ENCODE measurements at places on chromosomes 5 and 9.
A peak's percentile ranks its signal among the peaks of the same experiment; 100 is the strongest.

DNA sequence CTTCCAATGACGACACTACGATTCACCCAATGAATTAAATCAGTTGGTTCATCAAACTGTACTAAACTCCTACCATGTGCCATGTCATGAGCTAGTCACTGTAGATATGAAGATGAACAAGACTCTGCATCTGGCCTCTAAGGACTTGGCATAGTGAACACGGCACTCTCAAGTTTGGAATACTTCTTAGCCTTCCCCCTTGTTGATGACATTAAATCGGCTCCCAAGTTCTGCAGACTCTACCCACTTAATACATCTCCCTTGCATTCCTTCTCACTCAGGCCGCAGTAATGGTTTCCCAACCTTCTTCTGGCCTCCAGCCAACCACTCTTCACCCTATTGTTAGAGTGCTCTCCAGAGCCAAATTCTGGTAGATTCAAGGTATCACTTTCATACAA lies 184.7 kb downstream of the MAPKAP1 start:
- no peak for DNase-seq

DNA sequence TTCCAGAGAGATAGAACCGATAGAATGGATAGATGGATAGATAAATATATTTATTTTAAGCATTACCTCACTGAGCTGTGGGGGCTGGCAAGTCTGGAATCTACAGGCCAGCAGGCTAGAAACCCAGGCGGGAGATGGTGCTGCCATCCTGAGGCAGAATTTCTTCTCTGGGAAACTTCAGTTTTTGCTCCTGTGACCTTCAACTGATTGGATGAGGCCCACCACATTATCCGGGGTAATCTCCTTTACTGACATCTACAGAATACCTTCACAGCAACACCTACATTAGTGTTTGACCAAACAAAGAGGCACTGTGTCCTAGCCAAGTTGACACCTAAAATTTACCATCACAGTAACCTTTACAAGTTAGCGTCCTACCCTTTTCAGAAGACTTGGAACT lies 29.2 kb upstream of the TENT4A start:
- DNase-seq, result no peak

GRCh38 chr9:38284039-38284575 lies 108.4 kb upstream of the ALDH1B1 start:
- no peak for DNase-seq

GRCh38 chr5:4990017-4990416 lies 150.1 kb upstream of the ADAMTS16 start:
- DNase-seq, result no peak

GRCh38 chr5:103942587-103943186 lies 380.1 kb upstream of the NUDT12 start:
- no peak for DNase-seq

DNA sequence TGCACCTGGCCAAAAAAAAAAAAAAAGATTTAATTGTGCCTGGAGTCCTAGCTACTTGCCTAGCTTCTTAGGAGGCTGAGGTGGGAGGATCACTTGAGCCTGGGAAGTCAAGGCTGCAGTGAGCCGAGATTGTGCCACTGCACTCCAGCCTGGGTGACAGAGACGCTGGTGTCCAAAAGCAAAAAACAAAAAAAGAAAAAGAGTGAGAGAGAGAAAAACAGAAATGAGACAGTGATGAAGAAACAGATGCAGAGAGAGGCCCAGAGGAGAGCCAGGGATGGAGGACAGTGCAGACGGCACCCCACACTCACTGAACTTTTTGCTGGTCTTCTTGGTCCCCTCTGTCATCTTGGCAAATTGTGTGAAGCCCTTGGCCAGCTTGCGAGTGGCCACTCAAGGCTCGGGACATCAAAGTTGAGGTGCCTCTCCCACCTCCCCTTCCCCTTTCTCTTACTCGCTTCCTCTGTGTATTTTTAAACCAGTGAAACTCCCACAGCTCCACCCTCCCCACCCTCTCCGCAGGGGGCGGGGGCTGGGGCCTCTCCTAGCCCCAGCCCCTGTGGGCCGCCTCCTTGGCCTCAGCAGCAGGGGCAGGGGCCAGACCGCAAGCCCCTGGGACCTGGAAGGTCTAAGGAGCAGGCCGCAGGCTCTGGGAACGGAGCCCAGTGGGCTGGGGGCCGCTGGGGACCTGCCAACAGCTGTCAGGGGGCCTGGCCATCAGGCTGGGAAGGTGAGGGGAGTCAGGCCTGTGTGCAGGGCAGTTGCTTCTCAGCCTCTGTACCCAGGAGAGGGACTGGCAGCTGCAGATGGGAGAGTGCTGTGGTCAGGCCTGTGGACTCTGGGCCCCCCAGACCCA lies at the start of gene SH2D3C:
TSS of gene SH2D3C (minus strand) at position 387 of the 856 bp plus-strand sequence. CDS start at position 348, 39 bp downstream.
- peak; percentile 64 for DNase-seq

DNA sequence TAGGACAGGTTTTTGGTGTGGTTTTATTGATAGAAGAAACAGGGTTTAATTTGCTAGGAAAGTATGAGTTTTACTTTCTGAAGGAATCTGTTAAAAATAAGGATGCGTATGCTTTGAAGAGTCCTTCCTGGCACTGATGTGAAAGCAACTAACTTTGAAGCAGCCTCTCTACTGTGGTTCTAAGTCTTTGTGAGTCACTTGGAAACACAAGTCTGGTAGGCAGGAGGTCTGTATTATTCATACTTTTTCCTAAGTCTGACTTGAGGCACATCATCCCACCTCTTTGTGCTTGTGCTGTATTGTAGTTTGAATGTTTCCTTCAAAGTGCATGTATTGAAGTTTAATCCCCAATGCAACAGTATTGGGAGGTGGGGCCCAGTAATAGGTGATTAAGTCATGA lies 129.0 kb downstream of the TAF11L14 start:
- DNase-seq, result no peak

DNA sequence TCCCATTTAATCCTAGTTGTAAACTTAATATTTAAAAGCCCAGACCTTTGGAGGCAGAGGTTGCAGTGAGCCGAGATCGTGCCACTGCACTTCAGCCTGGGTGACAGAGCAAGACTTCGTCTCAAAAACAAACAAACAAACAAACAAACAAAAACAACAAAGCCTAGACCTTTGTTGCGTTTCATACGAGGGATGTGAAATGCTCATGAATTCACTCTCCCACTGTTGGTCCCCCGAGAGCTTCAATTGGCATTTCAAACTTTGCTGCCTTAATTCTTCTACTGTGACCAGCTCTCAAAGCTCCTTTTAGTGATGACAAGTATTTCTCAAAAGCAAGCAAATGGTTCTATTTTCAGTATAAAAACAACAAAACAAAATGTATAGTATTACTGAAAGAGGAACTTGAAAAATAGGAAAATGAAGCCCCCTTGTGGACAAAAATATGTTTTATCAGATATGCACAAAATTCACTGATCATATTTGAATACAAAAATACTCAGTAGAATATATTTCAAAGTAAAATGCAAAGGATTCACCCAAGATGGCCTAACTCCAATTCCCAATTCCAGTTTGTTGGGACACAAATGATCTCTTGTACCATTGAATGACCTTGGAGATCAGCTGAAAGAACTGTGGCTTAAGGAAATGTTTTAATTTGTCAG lies 140.4 kb downstream of the ESM1 start:
- DNase-seq, result no peak

DNA sequence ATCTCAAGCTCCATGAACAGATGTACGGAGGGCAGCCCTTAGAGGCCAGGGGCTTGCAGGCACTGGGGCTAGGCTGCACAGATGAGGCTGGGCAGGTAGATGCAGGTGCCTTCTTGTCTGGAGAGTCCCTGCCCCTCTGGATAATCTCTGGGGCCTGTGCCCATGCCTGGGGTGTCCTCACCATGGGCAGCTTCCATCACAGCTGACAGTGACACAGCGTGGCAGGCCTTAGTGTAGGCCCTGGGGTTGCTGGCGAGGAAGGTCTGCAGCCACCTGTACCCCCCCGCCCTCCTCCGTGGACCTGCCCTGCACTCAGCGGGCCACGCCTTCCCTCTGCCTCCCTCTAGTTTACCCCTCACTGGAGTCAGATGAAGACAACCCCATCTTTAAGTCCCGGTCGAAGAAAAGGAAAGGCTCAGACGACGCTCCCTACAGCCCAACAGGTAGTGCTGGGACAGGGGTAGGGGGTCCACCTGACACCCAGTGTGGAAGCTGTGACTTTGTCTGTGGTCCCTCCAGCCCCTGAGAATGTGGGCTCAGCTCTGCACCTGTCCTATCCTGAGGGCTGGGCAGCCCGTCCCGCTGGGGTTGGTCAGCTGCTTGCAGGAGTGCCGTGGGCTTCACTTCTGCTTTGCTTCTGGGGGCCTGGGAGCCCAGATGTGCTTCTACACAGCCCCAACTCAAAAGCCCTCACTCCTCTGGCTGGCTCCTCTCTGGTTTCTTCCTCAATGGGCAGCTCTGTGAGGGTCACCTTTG lies 98.4 kb downstream of the PHF2 start:
- no peak for DNase-seq

DNA sequence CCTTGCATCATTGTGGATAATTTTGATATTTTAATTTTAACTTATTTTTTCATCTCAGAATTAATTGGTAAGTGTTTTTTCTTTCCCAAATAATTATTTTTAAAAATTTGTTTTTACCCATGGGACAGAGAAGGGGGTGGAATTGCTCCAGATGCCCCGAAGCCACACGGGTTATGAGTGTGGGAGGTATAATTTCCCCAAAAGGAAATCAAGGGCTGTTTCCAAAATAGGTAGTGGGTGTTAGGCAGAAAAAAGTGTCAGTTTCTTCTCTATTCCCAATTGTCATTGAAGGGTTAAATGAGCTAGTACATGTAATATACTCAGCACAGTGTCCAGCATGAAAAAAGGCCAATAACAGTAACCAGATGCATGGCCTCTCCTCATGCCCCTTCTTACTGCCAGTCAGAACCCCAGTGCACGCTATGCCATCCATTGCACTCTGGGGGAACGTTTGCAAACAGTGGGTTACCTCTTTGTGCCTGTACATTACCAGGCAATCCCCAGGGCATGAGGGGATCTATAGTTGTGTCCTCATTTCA lies 36.4 kb upstream of the ANGPTL2 start:
- no peak for DNase-seq

DNA sequence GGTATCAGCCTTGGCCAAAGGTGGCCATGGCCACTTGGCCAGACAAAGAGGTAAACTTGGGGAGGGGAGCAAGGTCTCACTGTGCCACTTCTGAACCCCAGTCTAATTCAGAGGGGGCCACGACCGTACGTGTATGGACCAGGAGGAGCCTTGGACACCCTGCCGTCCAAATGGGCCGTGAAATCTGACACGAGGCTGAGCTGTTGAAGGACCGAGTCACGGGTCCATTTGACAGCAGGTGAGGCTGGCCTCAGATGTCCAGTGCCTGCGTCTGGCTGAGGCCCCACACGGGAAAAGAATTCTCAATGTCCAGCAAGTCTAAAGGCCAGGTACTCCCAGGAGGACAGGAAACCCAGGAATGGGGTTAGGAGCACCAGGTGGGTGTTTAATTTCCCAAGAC lies 17.7 kb downstream of the CMBL start:
- no peak for DNase-seq

- no peak for DNase-seq
Measured at GRCh38 chr5:102279711-102280110, 16.4 kb downstream of the SLCO4C1 start.

- no peak for DNase-seq
Measured at GRCh38 chr5:39440192-39440957, 15.6 kb upstream of the DAB2 start.

- no peak for DNase-seq
Measured at GRCh38 chr5:111513131-111513520, 791 bp upstream of the STARD4 start.

DNA sequence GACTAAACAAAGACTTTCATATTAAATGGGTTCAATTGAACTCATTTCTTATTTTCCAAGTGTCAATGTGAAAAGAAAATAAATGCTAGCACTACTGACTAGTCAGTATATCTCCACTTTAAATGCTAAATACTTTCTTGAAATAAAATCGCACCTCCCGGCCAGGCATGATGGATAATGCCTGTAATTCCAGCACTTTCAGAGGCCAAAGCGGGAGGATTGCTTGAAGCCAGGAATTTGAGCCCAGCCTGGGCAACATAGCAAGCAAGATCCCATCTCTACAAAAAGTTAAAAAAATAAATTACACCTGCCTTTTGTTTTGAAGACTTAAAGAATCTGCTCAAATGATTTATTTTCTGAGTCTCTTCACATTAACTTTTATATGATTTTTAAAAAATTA lies 34.7 kb downstream of the WDR36 start:
- no peak for DNase-seq

DNA sequence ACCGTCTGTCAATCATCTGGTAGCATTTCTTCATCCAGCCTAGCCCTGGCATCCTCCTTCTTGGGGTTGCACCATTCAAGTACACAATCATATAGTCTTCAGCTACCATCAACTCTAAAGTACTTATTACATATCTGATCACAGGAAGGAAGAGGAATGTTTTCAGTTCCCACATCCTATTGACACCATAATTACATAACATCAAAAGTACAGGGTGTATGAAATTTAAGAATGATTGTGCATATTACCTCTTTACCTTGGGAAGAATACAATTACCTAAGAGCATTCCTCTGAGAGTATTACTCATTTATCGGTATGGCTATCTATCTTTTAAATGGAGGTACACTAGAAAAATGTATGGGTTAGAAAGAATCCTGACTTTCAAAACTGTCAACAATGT lies 126.8 kb upstream of the PCA3 start:
- DNase-seq, result no peak

DNA sequence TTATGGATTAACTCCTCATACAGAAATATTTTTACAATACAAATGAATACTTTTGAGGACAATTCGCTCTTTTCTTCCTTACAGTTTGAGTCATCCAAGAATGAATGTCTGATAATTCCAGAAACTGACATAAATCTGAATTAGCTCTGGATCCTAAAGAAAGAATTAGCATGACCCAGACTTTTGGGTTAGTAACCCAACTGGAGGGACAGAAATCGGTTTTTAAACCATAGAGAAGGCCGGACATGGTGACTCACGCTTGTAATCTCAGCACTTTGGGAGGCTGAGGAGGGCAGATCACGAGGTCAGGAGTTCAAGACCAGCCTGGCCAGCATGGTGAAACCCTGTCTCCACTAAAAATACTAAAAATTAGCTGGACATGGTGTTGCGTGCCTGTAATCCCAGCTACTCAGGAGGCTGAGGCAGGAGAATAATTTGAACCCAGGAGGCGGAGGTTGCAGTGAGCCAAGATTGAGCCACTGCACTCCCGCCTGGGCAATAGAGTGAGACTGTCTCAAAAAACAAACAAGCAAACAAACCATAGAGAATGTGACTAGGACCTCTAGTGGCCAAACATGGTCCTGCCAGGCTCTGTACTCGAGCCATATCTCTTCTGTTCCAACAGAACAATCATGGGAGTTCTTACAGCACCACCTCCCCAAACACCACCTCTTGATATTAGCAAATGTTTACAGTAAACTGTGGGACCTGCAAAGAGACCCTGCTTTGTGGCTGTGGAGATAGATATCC lies 44.8 kb downstream of the LURAP1L start:
- peak; percentile 5 for DNase-seq

DNA sequence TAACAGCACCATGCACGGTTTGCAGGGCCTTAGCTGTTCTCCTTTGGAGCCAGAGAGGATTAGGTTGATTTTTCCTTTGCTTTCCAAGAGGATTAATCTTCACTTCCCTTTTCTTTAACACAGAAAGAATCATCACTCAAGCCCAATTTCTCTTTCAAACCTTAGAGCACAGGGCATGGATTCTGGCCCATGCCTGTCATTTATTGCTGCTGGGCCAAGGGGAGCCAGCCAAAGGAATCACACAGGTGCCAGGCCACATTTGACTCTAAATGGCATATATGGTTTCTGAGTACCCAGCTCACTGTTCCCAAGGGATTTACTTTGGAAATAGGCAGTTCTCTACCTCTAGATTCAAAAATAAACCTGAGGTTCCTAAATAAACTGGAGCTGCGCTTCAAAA lies 58.3 kb downstream of the FBXL7 start:
- DNase-seq, result no peak

- peak; percentile 71 for DNase-seq
Measured at GRCh38 chr9:135978642-135979546, 17.7 kb upstream of the UBAC1 start.

- no peak for DNase-seq
Measured at GRCh38 chr9:135592331-135592590, 30.7 kb downstream of the PAEP start.
